M059J (cell line): ENCODE measurements at places on chromosomes 16 and 17.

DNA sequence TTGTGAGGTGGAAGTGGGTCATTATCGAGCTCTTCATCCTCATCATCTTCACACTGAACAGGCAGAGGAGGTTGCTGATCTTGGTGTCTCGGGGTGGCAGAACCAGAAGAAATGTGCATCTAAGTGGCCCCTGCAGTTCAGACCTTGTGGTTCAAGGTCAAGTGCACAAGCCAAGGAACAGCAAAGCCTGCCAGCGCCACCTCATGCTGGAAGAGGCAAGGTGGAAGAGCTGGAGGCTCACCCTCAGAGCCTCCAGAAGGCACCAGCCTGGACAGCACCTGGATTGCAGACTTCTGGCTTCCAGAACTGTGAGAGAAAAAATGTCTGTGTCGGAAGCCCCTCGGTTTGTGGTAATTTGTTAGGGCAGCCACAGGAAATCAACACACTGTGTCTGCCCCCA lies 32.7 kb downstream of the IFT140 start:
- no peak for DNase-seq

DNA sequence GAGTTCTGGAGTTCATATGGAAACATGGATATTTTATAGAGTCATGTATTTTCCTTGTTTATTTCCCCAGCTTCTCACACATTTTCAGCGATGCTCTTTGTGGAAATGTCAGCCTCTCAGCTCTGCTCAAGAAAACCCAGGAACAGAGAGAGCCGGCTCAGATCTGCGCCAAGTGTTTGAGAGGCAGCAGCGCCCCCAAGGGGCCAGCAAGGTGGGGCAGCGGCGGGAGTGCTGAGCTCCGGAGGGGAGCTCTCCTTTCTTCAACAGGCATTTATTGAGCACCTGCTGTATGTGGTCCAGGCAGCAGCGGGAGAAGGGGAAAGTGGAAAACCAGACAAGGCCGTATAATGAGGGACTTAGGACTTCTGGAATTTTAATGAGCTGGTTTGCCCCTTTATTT lies 421.1 kb upstream of the C16orf82 start:
- DNase-seq, result peak; percentile 4

DNA sequence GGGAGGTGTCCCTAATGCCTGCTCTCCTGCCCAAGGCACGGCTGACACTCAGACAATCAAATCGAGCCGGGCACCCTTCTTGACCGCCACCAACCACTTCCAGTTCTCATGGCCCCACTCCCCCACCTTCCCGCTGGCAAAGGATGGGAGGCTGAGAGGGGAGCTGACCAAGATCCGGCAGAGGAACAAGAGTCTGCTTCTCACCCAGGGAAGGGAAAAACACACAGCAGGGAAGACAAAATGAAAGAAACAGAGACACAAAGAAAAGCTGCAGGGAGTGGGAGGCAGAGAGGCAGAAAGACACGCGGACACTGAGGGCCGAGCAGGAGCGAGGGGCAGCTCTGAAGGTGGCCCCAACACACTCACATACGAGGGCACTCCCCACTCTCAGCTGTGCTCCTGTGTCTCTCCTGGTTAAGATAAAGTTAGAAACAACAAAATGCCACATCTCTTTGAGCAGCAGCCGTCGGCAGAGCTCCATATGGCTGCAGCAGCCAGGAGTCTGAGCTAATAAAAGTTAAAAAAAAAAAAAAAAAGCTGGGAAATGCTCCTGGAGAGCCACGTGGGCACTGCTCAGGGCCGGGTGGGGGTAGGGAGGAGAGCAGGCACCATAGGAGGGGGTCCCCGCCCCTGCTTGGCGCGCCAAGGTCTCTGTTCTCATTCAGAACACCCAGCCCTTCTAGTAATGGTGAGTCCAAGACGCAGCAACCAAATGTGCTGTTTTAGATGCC lies 7.4 kb downstream of the LRRC75A start:
- no peak for DNase-seq

GRCh38 chr16:28180655-28181460 lies 30.9 kb downstream of the XPO6 start:
- peak; percentile 21 for DNase-seq

- no peak for DNase-seq
These were observed 581 bp upstream of the TMEM208 start for GRCh38 chr16:67226295-67226803.
